ENCODE measurements at places on chromosomes 5 and 9. TPM values are rescaled to one million over a fixed set of nuclear protein-coding genes. Genes with fewer than 3 reads are reported as not detected.

The TUSC1 gene
- not detected for total RNA-seq

The MOB3B gene
- total RNA-seq: 0.57 TPM

The PAEP gene
- total RNA-seq: not detected

The DIPK1B gene
- 3.2 TPM for total RNA-seq

The GIN1 gene
- 3.5 TPM for total RNA-seq

The MEF2C gene
- 11.9 TPM for total RNA-seq

The SUSD3 gene
- total RNA-seq: 62.3 TPM

The LRRTM2 gene
- 0.10 TPM for total RNA-seq

The PCDHB14 gene
- not detected for total RNA-seq

The NRG2 gene
- 0.08 TPM for total RNA-seq

The HAVCR2 gene
- 2.3 TPM for total RNA-seq

The IFNK gene
- not detected for total RNA-seq

The CDX1 gene
- total RNA-seq: not detected

The SOHLH1 gene
- not detected for total RNA-seq

The OBP2B gene
- not detected for total RNA-seq

The KIF20A gene
- 0.27 TPM for total RNA-seq

The PRELID1 gene
- 55.8 TPM for total RNA-seq

The CCL28 gene
- total RNA-seq: 14.9 TPM

The WNT8A gene
- total RNA-seq: not detected

The KLHL3 gene
- 24.6 TPM for total RNA-seq

The ANXA2R gene
- 44.0 TPM for total RNA-seq

The ZNF454 gene
- not detected for total RNA-seq
